ENCODE measurements at places on chromosomes 3 and 15.

GRCh38 chr3:54647721-54648120 is 280.1 kb downstream of the LRTM1 start:
- DNase-seq = no peak

GRCh38 chr15:44715142-44715796 is 4.0 kb downstream of the B2M start:
- DNase-seq = no peak

DNA sequence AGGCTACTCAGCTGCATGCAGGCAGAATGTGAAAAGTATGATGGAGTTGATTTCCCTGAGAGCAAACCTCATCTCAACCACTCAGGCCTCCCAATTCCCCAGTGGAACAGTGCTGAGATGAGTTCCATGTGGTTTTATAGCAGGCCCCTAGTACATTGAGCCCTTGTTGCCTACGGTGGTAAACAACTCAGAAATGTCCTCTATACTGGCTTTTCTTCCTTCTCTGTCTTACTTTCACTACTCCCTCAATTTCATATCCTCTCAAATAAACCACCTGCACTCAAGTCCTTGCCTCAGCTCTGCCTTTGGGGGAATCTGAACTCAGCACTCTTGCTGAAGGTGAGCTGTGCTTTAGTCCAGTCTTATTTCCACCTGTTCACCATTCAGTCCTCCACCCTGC is 399.9 kb downstream of the PDCD6IP start:
- DNase-seq = no peak

GRCh38 chr3:192128922-192129321 is 598.4 kb downstream of the FGF12 start:
- peak; percentile 67 for DNase-seq
